Activated CD4-positive, alpha-beta T cell treated with anti-CD3 and anti-CD28 coated beads for 36 hours (primary cell): ENCODE measurements at places on chromosomes 13 and 19. TPM values are rescaled to one million over a fixed set of nuclear protein-coding genes. Genes with fewer than 3 reads are reported as not detected.

Gene SIGLEC10
- 0.65 TPM for total RNA-seq

Gene PLIN5
- total RNA-seq, result not detected

Gene ELOF1
- 48.0 TPM for total RNA-seq

Gene PDS5B
- total RNA-seq, result 75.7 TPM

Gene IFNL3
- total RNA-seq, result 0.53 TPM

Gene ZNF320
- total RNA-seq, result 12.2 TPM

Gene LAIR1
- 3.5 TPM for total RNA-seq

Gene NBEA
- total RNA-seq, result 0.39 TPM

Gene EBI3
- 14.5 TPM for total RNA-seq

Gene PIBF1
- total RNA-seq, result 25.9 TPM

Gene S1PR5
- total RNA-seq, result 0.07 TPM

DNA sequence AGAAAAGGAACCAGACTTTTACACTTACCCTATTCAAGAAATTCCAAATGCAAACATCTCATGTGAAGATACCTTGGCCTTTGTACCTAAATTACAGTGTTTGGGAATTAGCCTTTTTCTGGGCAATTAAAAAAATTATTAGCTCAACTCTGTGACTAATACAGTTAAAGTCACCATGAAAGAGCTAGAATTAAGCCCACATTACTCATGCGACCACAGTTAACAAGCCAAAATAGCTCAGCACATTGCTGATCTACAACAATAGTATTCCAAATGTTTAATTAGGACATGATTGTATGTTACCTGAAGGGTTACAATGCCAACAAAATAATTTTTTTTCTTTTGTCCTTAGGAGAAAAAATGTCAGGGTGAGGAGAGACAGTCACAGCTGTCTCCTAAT lies 263.6 kb upstream of the GPC6 start:
- DNase-seq, result no peak

GRCh38 chr19:33459222-33460090 lies 62.1 kb downstream of the PEPD start:
- DNase-seq, result no peak

DNA sequence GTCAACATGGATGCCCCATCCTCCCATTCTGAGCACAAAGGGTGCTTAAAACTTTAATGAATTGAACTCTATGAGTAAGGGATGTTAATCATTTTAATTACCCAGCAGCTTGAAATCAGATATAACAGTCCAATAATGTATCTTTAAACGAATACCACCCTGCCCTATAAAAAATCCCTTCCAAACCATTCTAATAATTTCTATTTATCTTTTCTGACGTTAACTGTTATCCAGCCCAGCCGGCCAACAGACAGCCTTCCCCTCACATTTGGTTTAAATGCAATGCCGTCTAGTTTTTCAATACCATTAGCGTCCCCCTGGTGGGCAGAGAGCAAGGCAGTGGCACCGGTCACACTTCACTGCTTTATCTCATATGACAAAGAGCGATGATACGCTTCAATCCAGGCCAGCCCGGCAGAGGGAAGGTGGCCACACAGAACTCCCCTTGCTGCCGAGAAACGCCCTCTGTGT lies 402.2 kb upstream of the ZNF507 start:
- DNase-seq, result no peak

- DNase-seq, result no peak
These were observed 23.4 kb upstream of the ARGLU1 start for GRCh38 chr13:106591299-106591698.

- DNase-seq, result no peak
These were observed 842 bp downstream of the SIGLEC9 start for GRCh38 chr19:51125421-51126075.

- peak; percentile 93 for DNase-seq
These were observed 22.3 kb downstream of the IER2 start for GRCh38 chr19:13172346-13173138.

DNA sequence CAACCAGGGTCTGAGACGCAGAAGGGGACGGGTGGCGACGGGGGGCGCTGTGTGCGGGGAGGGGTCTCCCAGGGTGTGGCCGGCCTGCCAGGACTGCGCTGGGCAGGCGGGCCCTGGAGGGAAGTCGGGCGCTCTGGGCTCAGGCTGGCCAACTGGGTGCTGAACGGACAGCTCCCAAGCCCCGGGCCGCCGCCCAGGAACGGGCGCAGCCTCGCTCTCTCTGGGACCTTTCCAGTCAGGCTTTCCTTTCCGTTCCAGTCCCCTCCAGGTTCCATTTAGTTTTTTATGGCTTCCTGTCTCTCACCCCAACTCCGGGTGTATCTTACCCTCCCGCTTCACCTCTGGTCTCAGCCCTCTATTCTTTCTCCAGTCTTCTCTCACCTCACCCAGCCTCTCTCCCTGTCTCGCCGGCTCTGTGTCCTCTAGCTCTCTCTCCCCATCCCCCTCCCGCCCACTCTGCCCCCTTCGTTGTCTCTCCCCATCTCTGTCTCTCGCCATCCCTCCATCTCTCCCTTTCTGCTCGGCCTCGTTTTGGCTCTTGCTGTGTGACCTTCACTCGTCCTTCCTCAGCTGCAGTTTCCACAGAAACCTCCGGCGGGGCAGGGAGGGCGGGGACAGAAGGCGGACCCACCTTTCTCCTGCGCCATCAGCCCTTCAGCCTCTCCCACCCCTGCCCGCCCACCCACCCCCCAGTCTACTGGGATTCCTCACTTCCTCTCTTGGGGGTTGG lies 3.3 kb upstream of the ATP1A3 start:
- peak; percentile 71 for DNase-seq

GRCh38 chr19:49091391-49092038 lies 6.3 kb downstream of the SNRNP70 start:
- DNase-seq, result no peak

GRCh38 chr13:38564256-38565150 lies 122.4 kb upstream of the FREM2 start:
- DNase-seq, result no peak

DNA sequence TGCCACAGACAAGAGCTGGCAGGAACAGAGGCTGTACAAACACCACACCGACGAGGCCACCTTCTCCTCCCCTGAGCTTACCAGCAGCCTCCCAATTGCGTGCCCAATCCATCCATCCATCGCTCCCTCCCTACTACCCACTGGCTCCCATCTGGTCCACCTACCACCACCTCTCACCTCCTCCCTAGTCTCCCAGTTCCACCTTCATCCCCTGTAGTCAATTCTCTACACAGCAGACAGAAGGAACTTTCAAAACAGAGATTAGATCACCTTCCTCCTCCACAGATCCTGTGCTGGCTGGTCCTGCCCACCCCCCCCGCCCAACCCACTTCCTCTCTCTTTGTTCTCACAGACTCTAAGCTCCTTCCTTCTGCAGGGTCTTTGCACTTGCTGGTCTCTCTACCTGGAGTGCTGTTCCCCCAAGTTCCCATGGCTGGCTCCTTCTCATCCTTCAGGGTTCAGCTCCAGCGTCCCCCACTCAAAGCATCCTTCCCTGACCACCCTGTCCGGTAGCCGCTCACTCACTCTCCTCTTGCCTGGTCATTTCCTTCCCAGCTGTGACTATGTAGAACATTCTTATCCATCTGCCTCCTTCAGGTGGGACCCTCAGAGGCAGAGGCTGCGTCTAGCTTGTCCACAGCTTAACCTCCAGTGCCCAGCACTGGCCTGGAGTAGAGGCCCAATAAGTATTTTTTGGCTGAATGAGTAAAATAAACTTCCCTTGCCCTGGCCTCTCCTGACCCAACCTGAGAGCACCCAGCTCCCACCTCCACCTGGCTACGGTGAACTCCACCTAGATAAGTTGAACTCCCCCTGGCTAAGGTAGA lies 23.0 kb downstream of the PIN1 start:
- DNase-seq, result peak; percentile 39

- DNase-seq, result no peak
These were observed 77.7 kb upstream of the PRR20A start for GRCh38 chr13:57063007-57063406.

- DNase-seq, result peak; percentile 58
These were observed 452 bp downstream of the PIAS4 start for GRCh38 chr19:4007836-4008539.

DNA sequence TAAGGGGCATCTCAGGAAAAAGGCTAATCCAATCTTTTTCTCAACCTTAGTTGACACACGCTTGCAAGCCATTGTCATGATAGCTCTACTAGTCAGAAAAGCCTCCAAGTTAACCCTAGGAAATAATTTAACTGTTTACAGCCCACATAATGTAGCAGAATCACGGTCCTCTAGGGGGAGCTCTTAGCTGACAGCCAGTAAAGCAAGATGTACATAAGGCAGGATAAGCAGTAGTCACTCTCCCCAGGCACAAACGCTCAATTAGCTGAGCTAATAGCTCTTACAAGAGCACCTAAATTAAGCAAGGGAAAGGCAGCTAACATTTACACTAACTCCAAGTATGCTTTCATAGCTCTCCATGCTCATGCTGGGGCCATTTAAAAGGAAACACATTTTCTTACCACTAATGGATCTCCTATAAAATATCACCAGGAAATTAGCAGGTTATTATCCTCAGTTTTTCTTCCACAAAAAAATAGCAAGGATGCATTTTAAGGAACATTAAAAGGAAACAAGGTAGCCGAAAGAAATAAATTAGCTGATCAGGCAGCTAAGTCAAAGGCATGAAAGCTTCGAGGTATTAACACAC lies 33.7 kb upstream of the ZSCAN5A start:
- peak; percentile 61 for DNase-seq

DNA sequence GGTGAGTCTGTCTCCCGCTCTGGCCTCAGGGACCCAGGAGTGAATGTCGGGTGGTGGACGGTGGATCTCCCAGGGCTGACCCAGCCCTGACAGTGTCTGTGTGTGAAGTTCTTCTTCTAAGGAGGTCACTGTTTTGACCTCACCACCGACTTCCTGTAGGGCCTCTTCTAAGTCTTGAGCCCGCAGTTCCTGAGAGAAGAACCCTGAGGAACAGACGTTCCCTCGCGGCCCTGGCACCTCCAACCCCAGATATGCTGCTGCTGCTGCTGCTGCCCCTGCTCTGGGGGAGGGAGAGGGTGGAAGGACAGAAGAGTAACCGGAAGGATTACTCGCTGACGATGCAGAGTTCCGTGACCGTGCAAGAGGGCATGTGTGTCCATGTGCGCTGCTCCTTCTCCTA lies at the start of gene SIGLEC7:
Gene SIGLEC7, plus strand, starts transcription at position 183 of the 400 bp plus-strand sequence. Its CDS starts 69 bp downstream, at position 252.
- no peak for DNase-seq

- no peak for DNase-seq
These were observed 2.2 kb downstream of the FFAR1 start for GRCh38 chr19:35349614-35350521.

DNA sequence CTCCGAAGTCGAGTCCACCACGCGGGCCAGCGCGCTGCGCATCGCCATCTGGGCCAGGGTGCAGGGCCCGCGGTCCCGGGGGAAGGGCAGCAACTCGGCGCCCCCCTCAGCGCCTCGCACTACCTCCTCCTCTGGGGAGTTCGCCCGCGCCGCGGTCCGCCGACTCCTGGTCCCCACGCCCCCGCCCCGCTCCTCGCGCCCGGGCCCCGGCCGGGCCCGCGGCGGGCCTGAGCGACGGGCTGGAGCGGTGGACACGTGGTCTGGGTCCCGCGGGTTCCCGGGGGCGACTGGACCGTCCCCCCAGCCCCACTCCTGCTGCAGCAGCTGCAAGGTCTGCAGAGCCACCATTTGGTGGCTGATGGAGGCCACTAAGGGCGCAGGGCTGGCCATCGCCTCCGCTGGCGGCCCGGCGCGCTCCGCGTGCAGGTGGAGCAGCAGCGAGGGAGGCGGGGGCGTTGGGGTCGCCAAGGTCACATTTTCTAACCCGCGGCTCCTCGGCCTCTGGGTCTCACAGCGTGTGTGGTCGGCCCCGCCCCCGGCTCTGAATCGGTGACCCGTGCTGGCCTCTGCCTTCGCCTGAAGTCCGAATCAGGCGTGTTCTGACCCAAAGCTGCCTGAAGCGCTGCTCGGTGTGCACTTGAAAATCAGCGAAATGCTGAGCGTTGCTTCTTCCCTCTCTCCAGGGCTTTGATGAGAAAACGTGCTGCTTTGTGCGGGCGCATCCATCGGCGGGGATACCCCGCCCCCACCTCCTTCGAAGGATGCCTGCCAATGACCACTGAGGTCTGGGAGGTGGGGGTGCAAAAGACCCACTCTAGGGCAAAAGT lies at the start of gene DLEU7:
Gene DLEU7, minus strand, starts transcription at position 436 of the 827 bp plus-strand sequence. Its CDS starts 46 bp downstream, at position 390.
- DNase-seq, result peak; percentile 7

DNA sequence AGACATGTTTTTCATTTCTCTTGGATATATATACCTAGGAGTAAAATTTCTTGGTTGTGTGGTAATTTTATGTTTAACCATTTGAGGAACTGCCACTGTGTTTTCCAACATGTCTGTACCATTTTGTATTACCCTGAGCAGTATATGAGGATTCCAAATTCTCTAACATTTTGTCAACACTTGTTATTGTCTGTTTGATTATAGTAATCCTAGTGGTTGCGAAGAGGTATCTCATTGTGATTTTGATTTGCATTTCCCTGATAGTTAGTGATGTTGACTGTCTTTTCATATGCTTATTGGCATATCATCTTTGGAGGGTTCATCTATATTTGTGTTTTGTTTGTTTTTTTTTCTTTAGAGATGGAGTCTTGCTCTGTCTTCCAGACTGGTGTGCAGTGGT lies 21.4 kb downstream of the GARRE1 start:
- DNase-seq, result no peak

DNA sequence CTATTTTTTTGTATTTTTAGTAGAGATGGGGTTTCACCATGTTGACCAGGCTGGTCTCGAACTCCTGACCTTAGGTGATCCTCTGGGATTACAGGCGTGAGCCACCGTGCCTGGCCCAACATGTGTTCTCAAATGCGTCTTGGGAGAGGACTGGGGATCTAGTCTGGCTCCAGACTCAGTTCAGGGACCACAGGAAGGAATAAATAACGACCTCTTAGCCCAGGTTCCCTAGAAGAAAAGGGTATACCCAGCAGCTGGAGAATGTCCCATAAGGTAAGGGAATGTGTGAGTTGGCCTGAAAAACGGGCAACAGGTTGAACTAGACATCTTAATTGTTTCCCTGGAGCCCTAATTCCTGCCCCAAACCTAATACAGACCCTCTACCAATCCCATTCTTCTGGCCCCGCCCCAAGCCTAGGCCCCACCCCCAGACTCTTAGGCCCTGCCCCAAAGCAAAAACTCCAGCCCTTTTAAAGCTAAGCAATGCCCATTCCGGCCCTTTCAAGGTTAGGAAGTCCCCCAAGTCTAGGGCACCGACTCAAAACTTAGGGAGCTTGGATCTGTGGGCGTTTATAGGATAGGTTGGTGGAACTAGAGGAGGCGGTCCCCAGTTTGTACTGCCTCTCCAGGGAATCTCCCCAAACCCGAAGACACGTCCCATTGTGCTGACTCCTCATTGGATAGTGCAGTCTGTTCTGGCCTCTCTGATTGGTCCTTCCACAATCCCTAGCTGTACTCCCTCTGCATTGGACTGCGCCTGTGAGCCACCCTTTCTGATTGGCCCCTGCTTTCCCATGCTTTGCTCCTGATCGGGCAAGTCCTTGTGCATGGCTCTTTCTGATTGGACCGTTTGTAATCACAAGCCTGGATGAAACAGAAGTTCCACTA lies 5.4 kb upstream of the LRFN1 start:
- peak; percentile 43 for DNase-seq

DNA sequence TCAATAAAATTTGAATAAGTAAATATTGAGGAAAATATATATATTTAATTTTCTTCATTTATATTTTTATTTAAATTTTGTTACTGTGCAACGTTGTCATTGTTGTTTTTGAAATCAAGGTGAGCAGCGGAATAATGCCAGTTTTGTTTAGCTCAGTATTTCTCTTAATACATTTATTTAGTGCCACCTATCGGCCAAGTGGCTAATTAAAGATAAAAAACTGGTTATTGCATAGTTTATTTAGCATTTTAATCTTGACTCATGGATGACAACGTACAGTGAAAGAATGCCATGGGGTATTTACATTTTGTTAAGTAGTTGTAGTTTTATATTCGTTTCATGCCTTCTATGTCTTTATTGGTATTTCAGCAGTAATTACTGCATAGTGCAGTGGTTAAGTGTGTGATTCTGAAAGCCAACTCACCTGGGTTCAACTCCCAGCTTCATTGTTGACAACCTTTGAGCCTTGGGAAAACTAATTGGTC lies 265.9 kb downstream of the MYO16 start:
- DNase-seq, result no peak
